ENCODE measurements at places on chromosomes 11 and 22.

DNA sequence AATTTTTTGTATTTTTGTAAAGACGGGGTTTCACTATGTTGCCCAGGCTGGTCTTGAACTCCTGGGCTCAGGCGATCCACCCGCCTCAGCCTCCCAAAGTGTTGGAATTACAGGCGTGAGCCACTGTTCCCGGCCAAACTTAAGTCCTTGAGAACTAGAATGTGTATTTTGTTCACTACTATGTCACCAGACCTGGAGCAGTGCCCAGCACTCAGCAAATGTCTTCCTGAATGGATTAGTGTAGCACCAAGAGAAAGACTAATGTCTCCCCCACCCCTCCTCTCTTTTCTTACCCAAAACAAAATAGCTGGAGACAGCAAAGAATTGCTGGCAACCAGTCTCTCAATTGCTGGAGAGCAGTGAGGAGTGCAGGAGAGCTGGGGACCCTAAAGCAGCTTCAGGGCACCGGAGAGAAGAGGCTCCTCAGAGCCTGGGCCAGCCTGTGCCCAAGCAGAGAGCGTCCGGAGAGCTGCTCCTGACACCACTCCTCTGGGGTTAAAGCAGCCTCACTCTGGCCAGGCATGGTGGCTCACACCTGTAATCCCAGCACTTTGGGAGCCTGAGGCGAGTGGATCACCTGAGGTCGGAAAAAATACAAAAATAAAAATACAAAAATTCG, 14.9 kb downstream of the SLC25A18 start:
- H3K4me3 ChIP-seq = no peak overlapping the region
- no peaks in the 10 kb centered on the region for H3K36me3 ChIP-seq
- no peaks in the 10 kb centered on the region for H3K27me3 ChIP-seq
- no peaks in the 10 kb centered on the region for H3K4me1 ChIP-seq
- DNase-seq = peak; percentile 75

- H3K4me1 ChIP-seq = no peaks in the 10 kb centered on the region
- H3K27me3 ChIP-seq = no peaks in the 10 kb centered on the region
- H3K4me3 ChIP-seq = no peak overlapping the region
- no peak for DNase-seq
These were observed 3.0 kb downstream of the RPS25 start for GRCh38 chr11:119015054-119015611.

DNA sequence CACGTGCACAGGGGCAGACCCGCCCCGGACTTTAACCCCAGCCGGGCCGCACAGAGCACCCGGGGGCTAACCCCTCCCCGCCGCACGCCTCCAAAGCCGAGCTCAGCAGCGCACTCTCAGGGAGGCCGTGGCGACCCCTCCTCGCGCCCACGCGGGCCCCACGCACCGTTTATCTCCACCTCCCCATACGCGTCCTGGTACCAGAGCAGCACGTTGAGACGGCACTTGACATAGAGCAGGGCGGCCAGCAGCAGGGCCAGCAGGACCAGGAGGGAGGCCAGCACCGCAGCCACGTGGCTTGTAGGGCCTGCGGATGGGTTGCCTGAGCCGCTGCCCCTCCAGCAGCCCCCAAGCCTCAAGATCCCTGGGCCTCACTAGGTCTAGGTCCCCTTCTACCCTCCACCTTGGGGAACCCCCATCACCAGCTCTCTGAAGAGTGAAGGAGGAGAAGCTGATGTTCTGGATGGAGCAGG, 7.1 kb downstream of the SIGIRR start:
- peak overlapping the region; percentile 66 for H3K4me3 ChIP-seq
- no peak for DNase-seq
- H3K4me1 ChIP-seq = no peaks in the 10 kb centered on the region

- peaks cover 11% of the 10 kb centered on the region for H3K4me1 ChIP-seq
- H3K4me3 ChIP-seq = no peak overlapping the region
- no peaks in the 10 kb centered on the region for H3K36me3 ChIP-seq
- no peak for DNase-seq
- no peaks in the 10 kb centered on the region for H3K27me3 ChIP-seq
These were observed 70.9 kb downstream of the ADAMTS15 start for GRCh38 chr11:130519128-130519932.

- no peaks in the 10 kb centered on the region for H3K27me3 ChIP-seq
- H3K4me3 ChIP-seq = no peak overlapping the region
- H3K4me1 ChIP-seq = no peaks in the 10 kb centered on the region
- no peak for DNase-seq
These were observed 28.5 kb upstream of the LIN7C start for GRCh38 chr11:27535103-27535502.

DNA sequence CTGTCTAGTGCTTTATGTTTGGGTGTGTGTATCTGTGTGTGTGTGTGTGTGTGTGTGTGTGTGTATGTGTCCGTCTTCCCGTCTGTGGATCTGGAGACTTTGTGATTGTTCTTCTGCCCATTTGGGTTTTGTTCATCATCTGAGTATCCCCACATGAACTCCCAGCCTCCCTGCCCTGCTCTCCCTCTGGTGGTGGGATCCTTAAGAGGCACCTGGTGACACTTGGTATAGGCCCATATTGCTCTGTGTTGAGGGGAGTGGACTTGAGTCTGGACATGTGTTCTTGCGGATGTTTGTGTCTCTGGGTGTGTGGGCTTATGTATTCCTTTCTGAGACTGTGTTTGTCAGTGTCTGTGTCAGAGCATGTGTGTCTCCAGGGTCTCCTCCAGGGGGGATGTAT, 15.3 kb downstream of the RCOR2 start:
- H3K27me3 ChIP-seq = no peaks in the 10 kb centered on the region
- peaks cover 99% of the 10 kb centered on the region for H3K36me3 ChIP-seq
- no peak overlapping the region for H3K4me3 ChIP-seq
- peaks cover 4% of the 10 kb centered on the region for H3K4me1 ChIP-seq

GRCh38 chr22:38070250-38070921, 13.2 kb downstream of the PICK1 start:
- peaks cover 15% of the 10 kb centered on the region for H3K4me1 ChIP-seq
- no peak overlapping the region for H3K4me3 ChIP-seq
- no peak for DNase-seq
- peaks cover 53% of the 10 kb centered on the region for H3K36me3 ChIP-seq
- peak overlapping the region; percentile 91 for H3K27ac ChIP-seq

DNA sequence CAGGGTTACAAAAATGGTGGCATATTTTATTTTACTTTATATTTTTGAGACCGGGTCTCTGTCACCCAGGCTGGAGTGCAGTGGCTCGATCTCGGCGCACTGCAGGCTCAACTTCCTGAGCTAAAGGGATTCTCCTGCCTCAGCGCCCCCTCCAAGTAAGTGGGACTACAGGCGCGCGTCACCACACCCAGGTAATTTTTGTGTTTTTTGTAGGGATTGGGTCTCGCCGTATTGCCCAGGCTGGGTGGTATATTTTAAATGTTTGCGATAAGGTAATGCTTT, 652 bp upstream of the FOSL1 start:
- no peak for DNase-seq
- H3K27me3 ChIP-seq = no peaks in the 10 kb centered on the region
- H3K27ac ChIP-seq = peak overlapping the region; percentile 76
- peak overlapping the region; percentile 63 for H3K4me3 ChIP-seq

GRCh38 chr11:73412308-73412707, 36.1 kb downstream of the RELT start:
- no peak overlapping the region for H3K4me3 ChIP-seq
- no peaks in the 10 kb centered on the region for H3K27me3 ChIP-seq
- H3K4me1 ChIP-seq = peaks cover 28% of the 10 kb centered on the region
- H3K27ac ChIP-seq = peak overlapping the region; percentile 9

- no peaks in the 10 kb centered on the region for H3K27me3 ChIP-seq
- no peaks in the 10 kb centered on the region for H3K4me1 ChIP-seq
- H3K27ac ChIP-seq = no peak overlapping the region
- H3K4me3 ChIP-seq = no peak overlapping the region
- H3K36me3 ChIP-seq = no peaks in the 10 kb centered on the region
- no peak for DNase-seq
These were observed 105.0 kb downstream of the TRPC6 start for GRCh38 chr11:101478587-101479369.

DNA sequence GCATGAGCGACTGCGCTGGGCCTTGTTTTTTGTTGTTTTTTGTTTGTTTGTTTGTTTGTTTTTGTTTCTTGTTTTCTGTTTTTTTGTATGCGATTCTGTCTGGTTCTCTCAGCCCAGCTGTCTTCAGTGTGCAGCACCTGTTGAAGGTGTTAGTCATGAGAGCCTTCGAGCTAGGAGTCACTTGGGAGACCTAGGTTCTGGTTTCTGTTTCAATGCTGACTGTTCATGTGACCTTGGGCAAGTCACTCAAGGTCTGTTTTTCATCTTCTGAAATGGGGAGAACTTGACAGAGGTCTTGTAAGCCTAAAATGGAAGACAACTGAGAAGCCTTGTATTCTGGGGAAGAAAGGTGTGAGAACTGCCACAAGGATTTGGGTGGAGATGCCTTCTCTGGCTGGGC, 1.8 kb downstream of the DCPS start:
- H3K27ac ChIP-seq = no peak overlapping the region
- H3K36me3 ChIP-seq = peaks cover 6% of the 10 kb centered on the region
- H3K27me3 ChIP-seq = no peaks in the 10 kb centered on the region
- H3K4me1 ChIP-seq = peaks cover 5% of the 10 kb centered on the region

GRCh38 chr11:78355309-78355705, 62.3 kb downstream of the GAB2 start:
- H3K4me1 ChIP-seq = peaks cover 38% of the 10 kb centered on the region
- no peaks in the 10 kb centered on the region for H3K36me3 ChIP-seq
- H3K27ac ChIP-seq = no peak overlapping the region
- no peak for DNase-seq
- H3K4me3 ChIP-seq = no peak overlapping the region

GRCh38 chr11:92692826-92693546, 276.5 kb upstream of the MTNR1B start:
- no peaks in the 10 kb centered on the region for H3K36me3 ChIP-seq
- DNase-seq = no peak
- no peaks in the 10 kb centered on the region for H3K27me3 ChIP-seq
- no peak overlapping the region for H3K27ac ChIP-seq
- no peak overlapping the region for H3K4me3 ChIP-seq

DNA sequence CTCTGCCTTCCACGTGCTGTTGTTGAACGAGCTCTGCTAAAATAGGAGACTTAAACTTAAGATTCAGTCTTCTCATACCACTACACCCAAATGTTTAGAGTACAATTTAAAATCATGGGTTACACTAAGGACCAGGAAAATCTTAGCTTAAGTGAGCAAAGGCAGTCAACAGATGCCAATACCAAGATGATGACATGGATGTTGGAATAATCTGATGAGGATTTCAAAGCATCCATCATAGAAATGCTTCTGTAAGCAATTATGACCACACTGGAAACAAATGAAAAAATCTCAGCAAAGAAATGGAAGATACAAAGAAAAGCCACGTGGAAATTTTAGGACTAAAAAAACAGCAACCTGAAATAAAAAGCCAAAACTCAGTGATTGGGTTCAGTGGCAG, 109.8 kb downstream of the ATXN10 start:
- no peak for DNase-seq
- H3K36me3 ChIP-seq = no peaks in the 10 kb centered on the region
- H3K4me1 ChIP-seq = no peaks in the 10 kb centered on the region

DNA sequence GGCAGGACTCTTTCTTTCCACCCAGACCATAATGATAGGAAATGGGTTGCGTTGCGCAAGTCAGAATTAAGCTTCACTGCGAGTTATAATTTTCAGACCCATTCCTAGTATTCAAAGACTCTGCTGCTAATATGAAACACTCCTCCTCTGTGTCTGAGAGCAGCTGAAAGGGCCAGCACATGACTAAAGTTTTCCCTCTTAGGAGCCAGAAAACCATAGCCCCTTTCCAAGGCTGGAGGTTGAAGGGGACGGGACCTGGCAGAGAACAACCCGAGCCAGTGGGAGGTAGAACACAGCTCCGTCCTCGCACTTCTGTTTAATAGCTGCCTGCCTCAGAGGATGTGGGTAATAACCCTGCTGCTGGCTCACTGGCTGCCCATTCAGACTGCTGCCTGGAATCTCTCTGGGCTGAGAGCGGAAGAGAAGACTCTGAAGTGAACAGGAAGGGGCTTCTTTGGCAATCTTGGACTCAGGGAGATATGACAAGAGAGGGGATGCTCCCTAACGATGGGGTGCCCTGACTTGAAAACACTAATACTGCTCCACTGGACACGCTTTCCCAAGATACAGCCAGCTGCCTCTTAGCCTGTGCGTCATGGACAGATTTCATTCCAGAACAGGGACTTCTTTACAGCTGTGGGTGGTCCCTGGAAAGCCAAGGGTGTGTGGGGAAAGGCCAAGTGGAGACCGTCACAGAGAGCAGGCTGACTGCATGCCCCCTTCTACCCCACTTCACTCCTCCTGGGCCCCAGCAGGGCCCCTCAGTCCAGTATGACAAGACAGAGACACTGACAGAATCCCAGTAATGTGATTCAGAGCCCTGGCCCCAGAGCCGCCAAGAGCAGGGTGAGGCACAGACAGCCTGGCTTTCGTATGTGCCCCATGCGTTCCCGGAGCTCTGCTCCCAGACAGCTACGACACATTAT, 156.9 kb downstream of the FEZ1 start:
- peak overlapping the region; percentile 49 for H3K27ac ChIP-seq
- no peak for DNase-seq
- H3K27me3 ChIP-seq = no peaks in the 10 kb centered on the region
- H3K4me3 ChIP-seq = no peak overlapping the region
- no peaks in the 10 kb centered on the region for H3K36me3 ChIP-seq

GRCh38 chr11:17351510-17352176, at the start of gene NCR3LG1:
TSS of gene NCR3LG1 (plus strand) at chr11:17351800. CDS start at chr11:17351970, 170 bp downstream.
- no peaks in the 10 kb centered on the region for H3K36me3 ChIP-seq
- H3K4me3 ChIP-seq = peak within 1 kb of the TSS; percentile 63
- H3K27ac ChIP-seq = peak within 1 kb of the TSS; percentile 88
- H3K27me3 ChIP-seq = no peaks in the 10 kb centered on the region
- peak; percentile 83 for DNase-seq
- peaks cover 4% of the 10 kb centered on the region for H3K4me1 ChIP-seq

DNA sequence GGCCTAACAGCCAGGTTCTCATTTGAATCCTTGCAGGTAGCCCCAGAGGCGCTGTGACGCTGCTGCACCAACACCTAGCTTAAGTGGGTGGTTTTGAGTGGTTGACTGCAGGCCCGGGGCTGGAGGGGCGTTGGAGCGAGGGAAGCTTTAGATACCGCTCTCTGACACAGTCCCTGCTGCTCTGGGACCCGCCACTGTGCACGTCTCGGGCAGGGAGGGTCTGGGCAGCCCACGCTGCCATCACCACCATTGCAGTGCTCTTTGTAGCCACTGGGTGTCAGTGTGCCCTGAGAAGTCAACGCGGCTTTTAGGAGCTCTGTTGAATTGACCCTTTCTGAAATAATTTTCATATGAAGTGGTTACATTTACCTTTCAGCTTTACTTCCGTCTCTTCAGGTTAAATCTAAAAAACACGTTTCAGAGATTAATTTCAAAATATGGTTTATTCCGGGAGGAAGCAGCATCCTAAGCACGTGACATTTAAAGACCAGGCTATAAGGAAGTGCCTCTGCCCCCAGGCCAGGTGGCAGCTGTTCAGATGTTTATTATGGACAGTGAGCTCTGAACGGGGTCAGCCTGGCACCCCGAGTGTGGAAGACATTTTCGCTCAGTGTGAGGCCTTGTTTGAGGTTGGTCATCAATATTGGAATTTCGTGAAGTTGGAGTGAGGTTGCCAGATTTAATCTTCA, 30.9 kb upstream of the PARVB start:
- H3K4me3 ChIP-seq = no peak overlapping the region
- no peaks in the 10 kb centered on the region for H3K4me1 ChIP-seq
- no peak overlapping the region for H3K27ac ChIP-seq
- H3K36me3 ChIP-seq = peaks cover 91% of the 10 kb centered on the region

- H3K27me3 ChIP-seq = peaks cover 36% of the 10 kb centered on the region
- H3K4me3 ChIP-seq = no peak overlapping the region
- no peaks in the 10 kb centered on the region for H3K36me3 ChIP-seq
- no peak overlapping the region for H3K27ac ChIP-seq
- no peaks in the 10 kb centered on the region for H3K4me1 ChIP-seq
These were observed 170.1 kb downstream of the GRIK4 start for GRCh38 chr11:120681434-120682331.

Data from tibial artery (tissue), 4 donors.